ENCODE measurements at places on chromosomes 16 and 17.

DNA sequence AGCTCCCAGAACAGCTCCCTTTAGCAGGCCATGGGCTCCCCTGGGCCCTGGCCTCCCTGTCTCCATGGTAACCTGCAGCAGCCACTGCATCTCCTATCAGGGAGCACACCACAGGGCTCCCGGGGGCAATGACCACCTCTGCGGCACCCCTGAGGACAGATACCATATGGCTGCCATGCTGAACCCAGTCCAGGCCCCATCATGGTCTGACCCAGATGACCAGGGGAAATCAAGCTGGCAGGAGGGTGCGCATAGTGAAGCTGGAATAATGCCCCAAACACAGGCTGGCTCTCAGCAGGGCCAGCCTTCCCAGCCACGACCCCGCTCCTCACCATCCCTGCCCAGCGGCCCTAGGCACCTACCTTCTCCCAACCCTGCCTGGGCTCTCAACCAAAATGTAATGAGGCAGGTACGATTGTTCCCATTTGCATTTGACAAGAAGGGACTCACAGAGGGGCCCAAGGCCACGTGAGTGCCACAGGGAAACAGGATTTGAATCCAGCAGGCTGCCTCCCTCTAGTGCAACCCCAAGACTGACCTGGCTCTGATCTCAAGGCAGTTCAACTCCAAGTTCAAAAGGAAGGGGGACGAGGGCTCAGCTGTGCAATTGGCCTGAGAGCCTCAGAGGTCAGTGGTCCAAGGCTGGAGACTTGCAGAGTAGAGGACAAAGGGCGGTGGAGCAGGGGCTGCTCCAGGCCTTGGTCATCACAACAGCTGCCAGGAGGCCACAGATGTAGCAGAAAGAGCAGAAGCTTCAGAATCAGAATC is 2.4 kb downstream of the RUNDC3A start:
- DNase-seq, result no peak

DNA sequence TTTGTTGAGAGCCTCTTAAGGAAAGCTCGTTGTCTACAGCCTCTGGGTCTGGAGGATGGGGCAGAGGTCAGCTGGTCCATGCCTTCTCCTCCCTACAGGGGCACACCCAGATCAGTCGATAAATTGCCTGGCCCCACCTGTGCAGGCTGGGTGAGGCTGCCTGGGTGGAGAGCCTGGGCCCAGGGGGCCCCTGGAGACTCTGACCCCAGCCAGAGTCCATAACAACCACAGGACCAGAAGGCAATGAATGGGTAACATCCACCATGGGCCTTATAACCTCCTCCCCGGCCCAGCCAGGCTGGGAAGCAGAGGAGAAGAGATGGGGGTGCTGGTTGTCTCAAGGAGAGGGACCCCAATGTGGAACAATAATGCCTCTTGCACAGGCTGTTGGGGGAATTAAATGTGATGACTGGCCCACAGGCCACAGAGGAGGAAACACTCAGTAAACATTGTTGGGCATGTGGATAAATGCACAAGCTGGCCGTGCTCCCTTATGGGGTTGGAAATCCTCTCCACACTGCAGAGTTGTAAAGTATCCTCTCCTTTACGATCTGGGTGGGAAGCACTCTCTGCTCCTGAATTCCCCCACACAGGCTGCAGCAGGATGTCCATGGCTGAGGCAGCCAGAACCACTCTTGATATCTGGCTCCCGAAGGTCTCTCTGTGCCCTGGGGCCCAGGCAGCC is 56.7 kb upstream of the TOB1 start:
- no peak for DNase-seq

- DNase-seq, result peak; percentile 89
These were observed 61.3 kb upstream of the ADORA2B start for GRCh38 chr17:15883617-15884111.

- DNase-seq, result no peak
These were observed 242.3 kb downstream of the SEC14L1 start for GRCh38 chr17:77382966-77383612.

DNA sequence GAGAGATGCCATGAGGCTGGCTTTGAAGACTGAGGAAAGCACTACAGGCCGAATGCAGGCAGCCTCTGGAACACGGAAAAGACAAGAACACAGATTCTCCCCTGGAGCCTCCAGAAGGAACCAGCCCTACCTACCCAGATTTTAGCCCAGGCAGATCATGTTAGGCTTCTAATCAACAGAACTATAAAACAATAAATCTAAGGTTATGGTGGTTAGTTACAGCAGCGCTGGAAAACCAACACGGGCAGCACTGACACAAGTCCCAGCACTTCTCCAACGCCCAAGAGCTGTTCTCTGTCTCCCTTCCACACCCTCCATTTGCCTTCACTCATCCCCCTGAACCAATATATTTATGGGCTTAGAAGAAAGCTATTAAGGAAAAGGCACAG is 7.5 kb downstream of the ANKRD11 start:
- DNase-seq, result no peak

- DNase-seq, result no peak
These were observed 631 bp downstream of the NXPH3 start for GRCh38 chr17:49576088-49576916.

- DNase-seq, result no peak
These were observed 16.2 kb upstream of the CTCF start for GRCh38 chr16:67546091-67546501.

DNA sequence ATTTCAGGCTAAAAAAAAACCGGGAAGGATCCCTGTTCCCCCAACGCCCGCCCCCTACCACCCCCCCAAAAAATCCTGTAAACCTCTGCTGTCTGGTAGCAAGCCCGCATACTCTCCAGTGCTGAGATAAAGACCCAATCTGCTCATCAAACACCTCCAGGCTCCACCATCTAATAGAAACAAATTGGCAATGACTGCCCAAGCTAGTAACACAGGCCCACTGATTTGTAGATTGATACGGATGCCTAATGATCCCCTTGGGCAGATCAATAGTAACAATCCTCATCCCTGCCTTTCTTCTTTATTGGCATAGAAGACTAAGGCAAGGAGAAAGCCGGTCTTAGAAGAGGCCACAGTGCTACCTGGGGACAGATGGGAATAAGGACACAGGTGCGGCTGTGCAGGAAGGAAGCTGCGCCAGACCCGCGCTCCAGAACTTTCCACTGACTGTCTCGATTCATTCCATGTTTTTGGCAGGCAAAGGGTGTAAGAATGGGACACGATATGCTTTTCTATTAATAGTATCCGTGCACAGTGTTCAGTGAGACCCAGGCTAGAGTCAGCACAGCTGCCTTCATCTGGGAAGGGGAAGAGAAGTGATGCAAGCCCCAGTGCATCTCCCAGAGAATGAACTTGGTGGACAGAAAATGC is 407.6 kb upstream of the PSMD7 start:
- no peak for DNase-seq

- DNase-seq, result no peak
These were observed 29.7 kb downstream of the LRRC75A start for GRCh38 chr17:16462070-16462864.

- DNase-seq, result no peak
These were observed 661 bp downstream of the LRRC3C start for GRCh38 chr17:39927929-39928857.

GRCh38 chr17:82234211-82235055 is 5.6 kb downstream of the SLC16A3 start:
- DNase-seq, result no peak

- no peak for DNase-seq
These were observed 232.6 kb upstream of the IRX3 start for GRCh38 chr16:54519161-54519695.

GRCh38 chr16:66858740-66859396 is 14.7 kb downstream of the CA7 start:
- DNase-seq, result no peak

GRCh38 chr17:358491-359151 is 6.0 kb upstream of the RPH3AL start:
- DNase-seq, result no peak

DNA sequence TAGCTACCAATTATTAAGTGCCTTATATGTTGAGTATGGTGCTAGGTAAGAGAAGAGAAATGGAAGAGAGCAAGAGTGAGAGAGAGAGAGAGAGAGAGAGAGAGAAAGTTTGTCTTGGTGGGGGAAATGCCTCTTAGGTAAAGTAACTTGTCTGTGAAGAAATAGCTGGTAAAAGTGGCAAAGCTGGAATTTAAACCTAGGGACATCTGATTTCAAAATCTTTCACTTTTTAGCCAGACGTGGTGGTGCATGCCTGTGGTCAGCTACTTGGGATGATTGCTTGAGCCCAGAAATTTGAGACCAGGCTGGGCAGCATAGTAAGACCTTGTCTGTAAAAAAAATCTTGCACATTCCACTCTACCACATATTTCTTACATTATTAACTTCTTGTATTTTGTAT is 23.0 kb upstream of the CDR2 start:
- DNase-seq, result no peak

- no peak for DNase-seq
These were observed 12.8 kb upstream of the CLEC18C start for GRCh38 chr16:70160821-70161220.

DNA sequence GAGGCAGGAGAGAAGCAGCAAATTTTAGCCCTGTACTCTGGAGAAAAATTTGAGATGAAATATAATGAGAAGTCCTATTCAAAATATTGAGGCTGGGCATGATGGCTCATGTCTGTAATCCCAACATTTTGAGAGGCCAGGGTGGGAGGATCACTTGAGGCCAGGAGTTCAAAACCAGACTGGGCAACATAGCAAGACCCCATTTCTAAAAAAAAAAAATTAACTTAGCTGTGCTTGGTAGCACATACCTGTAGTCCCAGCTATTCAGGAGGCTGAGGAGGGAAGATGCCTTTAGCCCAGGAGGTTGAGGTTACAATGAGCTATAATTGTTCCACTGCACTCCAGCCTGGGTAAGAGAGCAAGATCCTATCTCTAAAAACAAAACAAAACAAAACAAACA is 103.4 kb downstream of the CACNG3 start:
- DNase-seq, result no peak

DNA sequence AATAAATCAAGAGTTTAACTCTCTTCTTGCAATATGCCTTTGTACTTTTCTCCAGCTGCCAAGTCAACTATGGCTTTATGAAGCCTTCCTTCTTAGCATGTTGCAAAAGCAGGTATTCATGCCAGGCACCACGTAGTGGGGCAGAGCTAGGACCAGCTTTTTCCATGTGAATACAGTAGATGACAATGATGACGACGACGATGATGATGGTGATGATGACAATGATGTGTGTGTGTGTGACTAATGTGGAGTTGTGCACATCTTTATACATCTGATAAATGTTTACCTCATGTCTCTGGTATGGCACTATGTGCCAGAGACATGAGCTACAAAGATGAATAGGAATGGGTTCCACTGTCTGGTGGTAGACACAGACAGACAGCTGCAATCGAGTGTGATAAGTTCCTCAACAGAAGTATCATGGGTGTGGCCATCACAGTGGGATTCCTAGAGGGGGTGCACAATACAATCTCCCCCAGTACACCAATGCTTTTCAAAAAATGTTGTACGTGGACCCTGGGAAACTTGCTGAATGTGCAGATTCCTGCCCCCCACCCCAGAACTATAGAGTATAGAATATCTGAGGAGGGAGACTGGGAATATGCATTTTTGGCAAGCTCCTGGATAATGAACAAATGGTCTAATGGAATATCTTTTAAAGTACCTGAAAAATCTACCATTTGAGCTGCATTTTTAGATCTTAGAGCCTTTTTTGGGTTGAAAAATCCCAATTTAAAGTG is 183.4 kb downstream of the ABCC12 start:
- DNase-seq, result no peak

- DNase-seq, result no peak
These were observed 11.7 kb downstream of the ABAT start for GRCh38 chr16:8686031-8686621.

DNA sequence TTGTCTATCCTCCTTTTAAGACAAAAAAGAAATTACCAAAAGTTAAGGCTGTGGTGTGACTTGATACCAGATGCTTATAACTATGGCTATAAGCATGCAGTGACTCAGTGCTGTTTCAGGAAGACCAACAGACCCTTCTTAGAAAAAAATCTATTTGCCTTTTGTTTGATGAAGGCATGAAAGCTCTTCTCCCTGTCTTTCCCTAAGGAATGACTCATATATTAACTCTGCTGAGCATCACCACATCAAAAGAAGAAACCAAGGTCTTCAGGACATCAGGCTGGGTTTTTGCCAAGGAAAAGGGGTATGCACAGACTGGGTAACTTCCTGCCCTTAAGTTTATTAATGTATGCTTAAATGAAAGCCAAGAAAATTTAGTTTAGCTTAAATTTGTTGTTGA is 47.1 kb downstream of the VMP1 start:
- DNase-seq, result peak; percentile 35

- DNase-seq, result no peak
These were observed 392.2 kb downstream of the NPIPA8 start for GRCh38 chr16:17944345-17944744.

GRCh38 chr16:66306366-66307150 is 59.9 kb upstream of the CDH5 start:
- no peak for DNase-seq

DNA sequence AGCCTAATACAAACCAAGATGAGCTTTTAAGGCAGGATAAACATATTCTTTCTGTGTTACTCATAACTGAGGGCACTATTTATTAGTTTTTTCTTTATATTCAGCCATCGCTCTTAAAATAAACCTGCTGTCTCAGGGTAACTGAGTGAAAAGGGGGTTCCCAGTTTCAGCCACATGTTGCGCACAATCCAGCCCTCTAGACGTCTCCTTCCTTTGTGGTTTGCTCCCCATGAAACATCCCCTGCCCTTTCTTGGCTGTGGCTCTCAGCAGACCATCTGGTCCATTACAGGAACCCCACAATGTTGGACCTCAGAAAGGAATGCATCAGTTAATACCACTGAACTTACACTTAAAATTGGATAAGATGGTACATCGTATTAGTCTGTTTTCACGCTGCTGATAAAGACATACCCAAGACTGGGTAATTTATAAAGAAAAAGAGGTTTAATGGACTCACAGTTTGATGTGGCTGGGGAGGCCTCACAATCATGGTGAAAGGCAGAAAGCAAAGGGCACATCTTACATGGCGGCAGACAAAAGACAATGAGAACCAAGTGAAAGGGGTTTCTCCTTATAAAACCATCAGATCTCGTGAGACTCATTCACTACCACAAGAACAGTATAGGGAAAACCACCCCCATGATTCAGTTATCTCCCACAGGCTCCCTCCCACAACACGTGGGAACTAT is 12.6 kb upstream of the IL21R start:
- no peak for DNase-seq

DNA sequence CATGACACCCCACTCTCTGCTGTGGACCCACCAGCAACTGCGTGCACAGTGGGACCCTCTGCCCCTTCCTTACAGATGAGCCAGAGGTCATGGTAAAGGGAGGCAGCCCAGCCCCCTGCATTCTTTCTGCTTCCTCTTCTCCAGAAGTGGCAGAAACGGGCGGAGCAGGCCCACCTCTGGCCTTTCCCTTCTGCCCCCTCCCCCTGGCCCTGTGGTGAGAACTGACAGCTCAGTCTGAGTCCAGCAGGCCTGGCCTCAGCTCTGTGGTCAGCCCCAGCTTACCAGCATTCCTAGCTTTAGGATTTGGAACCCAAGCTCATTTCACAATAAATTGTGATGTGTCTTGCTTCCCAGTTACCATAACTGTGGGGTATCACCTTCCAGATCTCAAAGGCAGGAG is 4.8 kb upstream of the ANKRD11 start:
- no peak for DNase-seq

- no peak for DNase-seq
These were observed 1437.5 kb upstream of the CDH8 start for GRCh38 chr16:63473725-63474124.
